ENCODE measurements at places on chromosomes 12 and 14.
A peak's percentile ranks its signal among the peaks of the same experiment; 100 is the strongest.

DNA sequence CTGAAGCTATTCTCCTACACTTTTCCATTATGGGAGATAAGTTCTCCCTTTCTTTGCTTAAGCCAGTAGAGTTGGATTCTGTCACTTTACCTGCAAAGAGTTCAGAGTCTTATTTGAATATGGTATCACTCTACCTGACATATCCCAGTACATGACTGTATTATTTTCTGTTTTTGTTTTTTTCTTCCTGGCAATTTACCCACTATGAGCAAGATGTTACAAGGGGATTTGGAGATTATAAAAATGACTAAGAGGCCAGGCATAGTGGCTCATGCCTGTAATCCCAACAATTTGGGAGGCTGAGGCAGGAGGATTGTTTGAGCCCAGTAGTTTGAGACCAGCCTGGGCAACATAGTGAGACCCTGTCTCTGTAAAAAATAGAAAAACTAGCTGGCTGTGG, 46.4 kb upstream of the CHST11 start:
- no peak for DNase-seq

GRCh38 chr14:100108042-100108825, 43.0 kb downstream of the EVL start:
- peak; percentile 95 for DNase-seq

DNA sequence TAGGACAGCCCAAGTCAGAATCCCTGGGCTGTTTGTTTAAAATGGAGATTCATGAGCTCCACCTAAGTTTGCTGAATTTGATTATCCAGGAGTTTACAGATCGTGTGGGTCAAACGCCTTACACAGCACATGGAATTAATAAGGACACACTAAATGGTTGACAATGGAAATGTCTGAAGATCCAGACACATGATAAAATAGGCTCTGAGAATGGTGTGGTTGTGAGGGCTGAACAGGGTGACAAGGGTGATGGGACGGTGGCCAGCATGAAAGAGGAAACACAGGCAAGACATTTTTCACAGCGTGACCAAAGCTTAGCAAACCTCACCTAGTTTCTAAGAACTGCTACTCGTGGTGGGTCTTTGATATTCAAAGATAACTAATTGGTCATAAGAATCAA, 12.5 kb downstream of the VWF start:
- DNase-seq = no peak

DNA sequence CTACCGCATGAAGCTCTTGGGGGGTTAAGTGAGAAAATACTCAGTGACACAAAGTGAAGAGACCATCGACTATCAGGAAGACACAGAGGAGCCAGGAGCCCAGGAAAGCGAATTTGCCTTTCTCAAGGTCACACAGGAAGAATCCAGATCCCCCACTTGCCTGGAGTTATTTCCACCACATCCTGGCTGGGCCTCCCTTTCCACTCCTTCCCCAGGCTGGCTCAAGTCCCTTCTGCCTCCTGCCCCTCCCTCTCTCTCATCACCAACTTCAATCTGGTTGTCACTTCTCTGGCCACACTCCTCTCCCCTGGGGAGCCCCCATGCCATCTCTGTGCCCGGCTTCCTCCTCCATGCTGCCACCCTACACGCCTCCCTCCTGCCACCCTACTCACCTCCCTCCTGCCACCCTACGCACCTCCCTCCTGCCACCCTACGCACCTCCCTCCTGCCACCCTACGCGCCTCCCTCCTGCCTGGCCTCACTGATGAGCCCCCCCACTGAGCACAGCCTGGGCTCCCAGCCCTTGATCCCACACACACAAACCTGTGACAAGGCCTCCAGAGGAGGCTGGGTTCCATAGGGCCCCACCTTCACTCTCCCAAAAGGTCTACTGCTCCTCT, 6.3 kb downstream of the SCNN1A start:
- DNase-seq = no peak

GRCh38 chr12:30135776-30136175, 352.0 kb upstream of the TMTC1 start:
- DNase-seq = no peak

DNA sequence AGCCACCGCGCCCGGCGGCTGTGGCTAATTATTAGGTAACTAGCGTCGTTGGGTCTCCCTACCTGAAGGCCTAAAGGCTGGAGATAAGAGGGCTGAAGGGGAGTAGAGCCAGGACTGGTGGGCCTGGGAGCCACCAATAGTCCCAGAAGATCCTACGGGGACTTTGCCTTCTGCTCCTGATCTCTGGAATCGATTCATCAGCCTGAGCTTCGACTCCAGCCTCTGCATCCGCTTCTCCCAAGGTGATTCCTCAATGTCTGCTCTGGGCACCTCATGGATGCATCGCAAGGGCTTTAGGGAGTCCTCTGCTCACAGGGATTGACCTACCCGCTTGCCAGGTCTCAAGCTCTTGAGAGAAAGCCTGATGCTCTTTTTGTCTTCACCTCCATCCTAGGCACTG, 14.7 kb upstream of the KDM2B start:
- DNase-seq = no peak

GRCh38 chr14:77130386-77130785, 11.2 kb downstream of the ZDHHC22 start:
- DNase-seq = no peak

- no peak for DNase-seq
These were observed 70.1 kb upstream of the STRN3 start for GRCh38 chr14:31096255-31096654.

DNA sequence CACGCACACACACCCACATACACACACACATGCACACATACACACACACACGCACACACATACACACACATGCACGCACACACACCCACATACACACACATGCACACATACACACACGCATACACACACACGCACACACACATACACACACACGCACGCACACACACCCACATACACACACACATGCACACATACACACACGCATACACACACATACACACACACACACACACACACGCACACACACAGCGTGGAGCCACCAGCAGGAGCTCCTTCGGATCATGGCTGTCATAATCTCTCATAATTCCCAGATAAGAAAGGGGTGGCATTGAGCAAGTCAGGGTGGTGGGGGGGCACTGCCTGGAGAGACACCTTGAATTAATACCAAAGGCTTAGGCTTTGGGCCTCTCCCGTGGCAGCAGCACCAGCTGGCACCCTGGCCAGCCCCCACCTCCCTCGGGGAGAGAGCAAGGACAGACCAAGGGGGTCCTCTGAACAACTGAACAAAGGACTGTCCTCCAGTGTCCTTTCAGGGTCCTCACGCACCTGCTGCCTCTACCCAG, 21.9 kb downstream of the ANO2 start:
- no peak for DNase-seq

- DNase-seq = no peak
These were observed 43.4 kb upstream of the ST8SIA1 start for GRCh38 chr12:22377731-22378496.

DNA sequence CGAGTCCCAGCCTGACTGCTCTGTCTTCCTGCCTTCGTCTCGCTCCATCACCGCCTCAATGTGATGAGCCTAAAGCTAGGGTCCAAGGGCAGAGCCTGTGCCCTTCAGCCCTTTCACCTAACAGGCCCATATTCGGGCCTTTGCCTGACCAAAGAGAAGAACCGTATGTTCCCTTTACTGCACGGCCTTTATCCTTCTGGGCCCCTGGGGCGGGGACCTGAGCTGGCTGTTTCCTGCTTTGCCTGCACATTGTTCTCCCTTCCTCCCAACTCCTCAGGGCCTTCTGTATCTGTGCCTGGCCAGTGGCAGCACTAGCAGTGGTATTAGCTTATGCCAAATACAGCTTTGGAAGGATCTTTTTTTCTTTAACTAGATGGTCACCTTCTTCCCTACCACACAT, 8.5 kb upstream of the MYL6B start:
- DNase-seq = no peak

DNA sequence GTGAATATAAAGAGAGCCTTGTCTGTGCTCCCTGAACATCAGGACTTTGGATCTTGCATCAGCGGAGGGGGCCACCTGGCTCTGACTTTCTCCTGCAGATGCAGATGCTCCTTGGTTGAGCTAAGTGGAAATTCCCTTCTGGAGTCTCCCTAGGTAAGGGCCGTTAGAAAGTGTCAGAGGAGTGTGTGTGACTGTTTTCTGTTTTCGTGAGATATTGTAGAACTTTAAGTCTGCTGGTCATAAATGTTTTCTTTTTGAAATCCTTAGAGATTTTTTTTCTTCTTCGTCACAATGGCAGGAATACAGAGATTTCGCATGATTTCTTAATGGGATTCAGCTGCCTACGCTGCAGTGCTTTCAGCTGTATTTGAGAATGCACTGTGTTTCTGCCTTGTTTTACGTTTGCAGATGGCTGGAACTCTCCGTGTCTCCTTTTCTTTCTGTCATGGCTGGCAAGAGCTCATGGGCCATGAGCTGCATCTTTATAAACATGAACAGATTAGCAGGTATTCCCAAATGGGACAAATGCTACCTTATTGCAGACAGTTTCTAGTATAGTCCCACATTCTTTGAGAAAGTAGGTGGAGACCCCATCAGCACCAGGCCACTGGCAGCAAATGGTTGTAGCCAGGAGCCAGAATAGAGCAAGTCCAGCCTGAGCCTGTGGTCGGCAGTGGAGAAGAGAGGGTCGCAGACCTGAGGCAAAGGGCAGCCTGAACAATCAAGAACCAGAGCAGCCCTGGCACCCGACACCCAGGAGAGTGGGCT, 76.2 kb upstream of the FRMD6 start:
- no peak for DNase-seq

DNA sequence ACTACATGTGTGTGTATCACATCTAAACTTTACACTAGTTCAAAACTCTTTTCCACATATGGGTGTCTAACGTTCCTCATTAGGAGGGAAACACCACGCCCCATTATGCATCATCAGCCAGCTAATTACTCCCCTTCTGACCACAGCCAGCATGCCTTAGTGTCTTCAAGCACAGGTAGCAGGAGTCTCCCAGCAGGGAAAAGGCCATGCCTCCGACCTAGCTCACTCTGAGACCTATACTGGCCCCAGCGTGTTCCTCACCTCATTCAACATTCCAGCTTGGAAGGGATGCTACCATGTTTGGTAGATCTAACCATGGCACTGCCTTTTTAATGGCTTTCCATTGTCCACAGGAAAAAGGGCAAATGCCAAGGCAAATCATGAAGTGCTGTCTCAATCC, 66.1 kb upstream of the PRB2 start:
- DNase-seq = no peak

DNA sequence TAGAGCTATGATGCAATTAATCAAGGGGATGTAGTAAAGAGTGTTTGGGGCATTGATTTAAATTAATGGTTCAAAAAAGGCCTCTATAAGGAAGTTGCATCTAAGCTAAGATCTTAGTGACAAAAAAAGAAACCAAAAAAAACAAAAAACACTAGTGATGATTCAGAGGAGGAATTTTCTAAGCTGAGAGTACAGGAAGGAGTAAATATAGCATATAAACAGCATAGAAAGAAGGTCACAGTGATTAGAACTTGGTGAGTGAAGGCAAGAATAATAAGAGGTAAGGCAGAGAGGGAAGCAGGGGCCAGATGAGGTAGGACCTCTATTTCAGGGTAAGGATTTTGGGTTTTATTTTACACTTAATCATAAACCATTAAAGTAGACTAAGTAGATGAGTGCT, 48.0 kb upstream of the PDZRN4 start:
- DNase-seq = no peak

DNA sequence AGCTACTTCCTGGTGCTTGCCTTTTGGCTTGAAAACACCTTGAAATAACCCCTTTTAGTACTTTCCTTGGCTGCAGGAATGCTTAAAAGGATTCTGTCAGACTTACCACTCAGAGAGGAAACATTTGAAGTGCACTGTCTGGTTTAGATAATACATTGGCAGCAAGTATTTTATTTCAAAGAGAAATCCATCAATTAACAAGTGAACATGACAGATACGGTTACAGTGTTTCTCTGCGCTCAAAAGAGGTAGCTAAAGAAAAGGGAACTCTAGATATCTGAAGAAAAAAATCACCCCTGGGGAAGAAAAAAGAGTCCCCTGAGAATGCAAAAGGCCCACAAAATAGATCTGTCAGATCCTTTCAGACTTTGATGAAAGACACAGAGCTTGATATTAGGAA, 421.9 kb downstream of the LRFN5 start:
- no peak for DNase-seq

DNA sequence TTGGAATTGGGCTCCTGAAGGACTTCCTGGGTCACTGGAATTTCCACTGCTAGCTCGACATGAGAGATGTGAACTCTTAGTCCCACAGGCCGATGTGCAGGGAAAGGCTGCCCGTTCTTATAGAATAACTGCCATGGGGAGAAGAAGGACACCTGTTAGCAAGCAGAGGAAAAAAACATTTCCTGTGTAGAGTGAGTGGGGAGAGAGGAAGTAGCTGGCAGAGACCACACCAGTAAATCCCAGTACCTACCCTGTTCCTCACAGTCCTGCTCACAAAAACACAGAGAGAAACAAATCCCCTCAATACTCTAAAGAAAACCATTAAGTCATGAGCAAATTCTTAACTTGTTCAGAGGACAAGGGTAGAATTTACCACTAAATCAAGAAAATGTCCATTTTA, 29.5 kb downstream of the AREL1 start:
- DNase-seq = no peak

GRCh38 chr14:77988970-77989369, 181.2 kb upstream of the NRXN3 start:
- DNase-seq = no peak

DNA sequence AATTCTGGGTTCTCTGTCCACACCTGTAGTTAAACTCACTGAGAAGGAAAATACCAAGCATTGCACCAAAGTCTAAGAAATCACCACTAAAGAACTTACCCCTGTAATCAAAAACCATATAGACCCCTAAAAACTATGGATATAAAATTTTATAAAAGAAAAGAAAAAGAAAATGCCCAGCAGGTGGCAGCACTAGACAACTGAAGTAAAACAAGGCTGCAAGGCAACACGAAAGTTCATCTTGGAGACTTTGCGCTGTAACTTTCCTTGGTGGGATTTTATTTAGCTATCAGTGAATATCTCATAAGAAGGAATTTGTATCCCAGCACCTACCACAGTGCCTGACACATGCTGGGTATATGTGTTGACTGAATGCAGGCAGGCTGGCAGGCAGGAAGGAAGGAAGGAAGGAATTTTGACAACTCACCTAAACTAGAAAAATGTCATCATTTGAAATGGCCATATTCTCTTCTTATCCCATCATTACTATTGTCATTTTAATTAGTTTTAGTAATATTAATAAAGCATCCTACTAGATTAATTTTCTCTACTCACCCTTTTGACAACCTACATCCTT, 68.2 kb upstream of the ETV6 start:
- peak; percentile 65 for DNase-seq

All from activated CD4-positive, alpha-beta T cell treated with anti-CD3 and anti-CD28 coated beads, Interleukin-2, amount 50 U/mL, for 48 hours (primary cell).